ENCODE measurements at places on chromosomes 7 and 10. TPM values are rescaled to one million over a fixed set of nuclear protein-coding genes. Genes with fewer than 3 reads are reported as not detected.

- no peaks in the 10 kb centered on the region for H3K4me1 ChIP-seq
- DNase-seq: peak; percentile 1
- H3K27me3 ChIP-seq: no peaks in the 10 kb centered on the region
These were observed 300.0 kb upstream of the FZD8 start for GRCh38 chr10:35942057-35942456.

Gene STEAP4
- 5.4 TPM for total RNA-seq

DNA sequence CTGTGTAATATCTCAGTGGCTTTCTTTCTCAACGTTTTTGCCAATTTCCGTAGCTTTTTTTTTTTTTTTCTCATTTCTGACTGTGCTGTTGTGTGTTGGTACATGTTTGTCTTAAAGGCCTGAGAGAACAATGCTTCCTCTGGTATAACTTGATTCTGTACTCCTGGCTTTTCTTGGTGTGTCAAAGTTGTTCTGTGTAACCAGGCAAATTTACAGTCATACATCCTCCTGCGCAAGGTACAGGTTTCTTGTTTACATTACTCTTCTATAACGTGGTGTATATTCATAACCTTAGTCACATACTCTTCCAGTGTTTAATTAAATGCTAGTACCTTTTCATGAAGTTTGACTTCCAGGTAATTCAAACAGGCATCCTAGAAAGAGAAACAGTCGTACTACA is 8.3 kb upstream of the ARHGAP12 start:
- peaks cover 27% of the 10 kb centered on the region for H3K4me1 ChIP-seq
- no peaks in the 10 kb centered on the region for H3K27me3 ChIP-seq
- peak; percentile 36 for DNase-seq
- H3K4me3 ChIP-seq: peak overlapping the region; percentile 49
- peak overlapping the region; percentile 23 for H3K27ac ChIP-seq

GRCh38 chr10:117152668-117153067 is 14.6 kb upstream of the VAX1 start:
- H3K4me1 ChIP-seq: no peaks in the 10 kb centered on the region
- no peak overlapping the region for H3K4me3 ChIP-seq
- DNase-seq: no peak
- no peaks in the 10 kb centered on the region for H3K36me3 ChIP-seq

Gene IRF5
- under 0.01 TPM for total RNA-seq

Gene FFAR4
- not detected for total RNA-seq

- no peaks in the 10 kb centered on the region for H3K27me3 ChIP-seq
- H3K4me1 ChIP-seq: no peaks in the 10 kb centered on the region
- no peak overlapping the region for H3K27ac ChIP-seq
- no peak for DNase-seq
- no peaks in the 10 kb centered on the region for H3K36me3 ChIP-seq
These were observed 67.3 kb downstream of the PTN start for GRCh38 chr7:137276189-137276588.

Measured in osteoblast (primary cell).